Kidney tubule cell (primary cell): ENCODE measurements at places on chromosomes 12 and 14.

- DNase-seq, result no peak
These were observed 178.1 kb downstream of the ADGRD1 start for GRCh38 chr12:131131808-131132117.

DNA sequence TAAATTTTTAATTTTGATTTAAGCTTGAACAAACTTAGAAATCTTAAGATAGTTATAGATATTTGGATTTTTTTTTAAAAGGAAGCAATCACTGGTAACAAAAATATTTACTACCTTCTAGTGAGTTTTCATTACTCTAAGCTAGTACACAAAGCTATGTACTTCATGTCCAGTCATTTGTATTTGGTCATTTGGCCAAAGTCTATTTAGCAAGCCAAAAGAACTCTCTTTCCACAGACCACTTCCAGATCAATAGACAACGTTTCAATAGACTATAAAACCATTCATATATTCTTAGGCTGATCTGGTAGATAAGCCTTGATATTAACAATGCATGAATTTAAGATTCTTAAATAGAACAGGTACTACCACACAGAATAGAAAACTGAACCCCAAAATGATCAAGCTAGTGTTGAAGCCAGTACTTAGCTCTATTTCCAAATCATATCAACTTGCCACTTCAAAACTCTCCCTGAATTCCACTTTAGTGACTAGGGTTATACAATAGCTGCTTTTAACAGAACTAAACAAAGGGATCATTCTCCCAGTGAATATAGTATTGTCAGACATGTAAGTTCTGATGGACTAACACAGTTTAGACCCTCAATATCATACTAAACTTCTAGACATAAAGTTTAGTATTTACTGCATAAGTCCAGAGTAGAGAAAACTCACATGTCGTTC, 21.7 kb downstream of the CAPRIN2 start:
- DNase-seq, result no peak

DNA sequence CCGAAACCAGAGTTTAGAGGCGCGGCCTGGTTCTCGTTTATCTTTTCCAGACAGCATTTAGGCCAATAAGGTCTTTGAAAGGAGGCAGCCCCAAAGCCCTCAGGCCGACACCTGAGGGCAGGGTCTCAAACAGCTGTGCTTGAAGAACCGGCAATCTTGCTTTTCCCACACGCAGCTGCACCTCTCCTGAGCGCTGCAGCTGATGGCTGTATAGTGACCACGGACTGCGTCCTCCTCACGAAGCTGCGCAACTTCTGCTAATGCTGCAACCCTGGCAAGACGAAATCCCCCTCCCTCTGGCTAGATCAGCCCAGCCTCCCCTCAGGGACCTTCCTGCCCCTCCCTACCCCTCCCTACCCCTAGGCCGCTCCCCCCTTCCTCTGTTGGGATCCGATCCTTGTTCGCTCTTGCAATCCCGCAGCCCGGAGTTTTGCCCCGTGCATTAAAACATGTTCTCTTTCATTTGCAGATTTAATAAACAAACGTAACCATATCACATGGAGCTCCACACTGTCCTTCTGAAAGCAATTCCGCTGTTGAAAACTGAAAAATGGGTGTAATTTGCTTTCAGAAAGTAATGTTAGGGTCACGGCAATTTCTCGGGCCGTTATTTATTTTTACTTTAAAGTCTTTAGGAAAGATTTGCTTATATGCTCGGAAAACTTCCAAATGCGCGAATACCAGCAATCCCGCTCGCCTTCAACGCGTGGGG, 4.8 kb upstream of the PAX9 start:
- no peak for DNase-seq

DNA sequence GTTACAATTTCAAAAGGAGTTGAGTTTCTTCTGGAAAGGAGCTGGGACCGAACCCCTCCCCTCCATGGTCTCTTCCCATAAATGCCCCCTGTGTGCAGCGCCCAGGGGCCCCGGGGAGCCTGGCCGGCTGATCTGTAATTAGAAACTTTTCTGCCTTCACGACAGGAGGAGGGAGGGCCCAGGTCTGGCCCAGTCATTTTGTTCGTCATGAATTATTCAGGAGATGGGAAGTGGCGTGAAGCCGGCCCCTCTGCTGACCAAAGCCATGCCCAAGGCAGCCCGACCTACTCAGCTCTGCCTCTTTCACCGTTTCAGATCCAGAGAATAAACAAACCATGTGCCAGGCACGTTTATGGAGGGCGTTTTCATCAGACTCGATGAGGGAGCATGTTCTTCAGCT, 33.3 kb upstream of the MSI1 start:
- peak; percentile 41 for DNase-seq

DNA sequence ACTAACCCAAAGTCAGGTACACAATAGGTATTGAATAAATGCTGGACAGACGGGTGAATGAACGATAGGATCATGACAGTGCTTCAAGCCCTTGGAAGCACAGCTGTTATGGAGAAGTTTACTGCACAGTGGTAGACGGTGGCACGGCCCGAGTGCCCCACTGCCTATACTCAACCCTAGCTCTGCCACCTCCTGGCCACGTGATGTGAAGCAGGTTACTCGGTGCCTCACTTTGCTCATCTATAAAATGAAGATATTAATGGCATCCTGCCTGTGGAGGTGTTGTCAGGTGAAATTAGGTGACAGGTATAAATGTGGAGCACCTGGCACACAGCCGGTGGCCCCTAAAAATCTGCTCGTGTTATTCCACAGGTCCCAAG, 5.8 kb downstream of the ASB2 start:
- peak; percentile 68 for DNase-seq
